ENCODE measurements at places on chromosomes 12 and 14. TPM values are rescaled to one million over a fixed set of nuclear protein-coding genes. Genes with fewer than 3 reads are reported as not detected.

ADGRD1 gene
- total RNA-seq, result 0.38 TPM

KRT2 gene
- not detected for total RNA-seq

WSCD2 gene
- not detected for total RNA-seq

DACT1 gene
- 1.0 TPM for total RNA-seq

FZD10 gene
- total RNA-seq, result not detected

DNA sequence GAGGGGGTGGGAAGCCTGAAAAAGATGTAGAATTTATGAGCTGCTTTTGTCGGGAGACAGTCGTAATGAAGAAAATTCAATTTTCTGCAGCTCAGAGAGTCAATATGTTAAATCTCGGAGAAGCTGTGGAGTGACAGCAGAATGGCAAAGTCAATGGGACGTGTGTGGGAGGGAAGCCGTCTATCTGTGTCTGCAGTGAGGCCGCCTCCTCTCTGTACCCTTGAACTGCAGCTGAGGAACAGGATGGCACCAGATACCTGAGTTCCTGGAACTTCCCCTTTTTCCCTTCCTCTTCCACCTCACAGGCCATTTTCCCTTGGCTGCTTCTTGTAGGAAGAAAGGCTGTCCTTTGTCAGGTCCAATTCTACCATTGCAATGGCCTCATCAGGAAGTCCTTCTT is 9.3 kb upstream of the CALCOCO1 start:
- DNase-seq, result no peak

DNA sequence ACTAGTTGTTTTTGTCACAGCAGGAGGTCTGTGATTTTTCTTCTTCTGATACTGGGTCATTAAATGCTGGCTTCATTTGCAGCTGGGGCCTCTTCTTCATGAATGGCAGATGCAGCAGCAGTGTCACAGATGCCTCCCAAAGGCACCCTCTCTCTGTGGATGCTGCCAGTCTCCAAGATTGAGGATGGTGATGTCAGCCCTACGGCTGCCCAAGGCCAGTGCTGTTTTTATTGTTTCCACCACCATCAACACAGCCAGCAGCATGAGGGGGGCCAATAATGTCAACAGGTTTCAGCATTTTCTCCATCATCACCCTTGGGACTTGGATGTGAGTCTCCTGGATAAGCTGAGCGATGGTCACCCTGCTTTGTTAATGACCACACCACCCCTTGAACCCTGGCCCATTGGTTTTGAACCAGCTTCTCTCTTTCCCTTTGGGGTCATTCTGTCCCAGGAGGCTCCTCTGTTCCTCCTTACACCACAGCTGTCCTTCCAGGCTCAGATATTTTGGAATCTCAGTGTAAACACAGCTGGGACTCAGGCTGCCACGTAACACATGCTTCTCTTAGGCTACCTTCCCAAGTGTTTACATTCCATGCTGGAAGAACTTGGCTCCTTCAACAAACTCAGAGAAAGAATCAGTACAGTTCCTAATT is 151.7 kb upstream of the DDHD1 start:
- DNase-seq, result no peak

DNA sequence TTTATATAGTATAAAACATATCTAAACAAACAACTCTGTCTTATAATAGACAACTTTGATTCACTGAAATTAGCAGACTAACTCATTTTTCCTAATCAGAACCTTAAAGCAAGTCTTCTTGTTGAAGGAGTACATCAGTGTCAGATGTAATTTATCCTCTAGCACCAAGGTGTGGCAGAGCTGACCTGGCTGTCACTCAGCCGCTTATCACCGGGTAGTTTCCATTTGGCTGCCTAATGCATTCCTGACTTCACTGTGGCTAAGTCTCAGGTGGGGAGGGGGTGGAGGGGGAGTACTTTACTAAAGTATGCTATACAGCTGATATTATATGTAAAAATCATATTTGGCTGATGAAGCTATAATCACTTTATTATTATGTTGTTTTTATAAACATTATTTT is 339.9 kb upstream of the RGS6 start:
- no peak for DNase-seq

DNA sequence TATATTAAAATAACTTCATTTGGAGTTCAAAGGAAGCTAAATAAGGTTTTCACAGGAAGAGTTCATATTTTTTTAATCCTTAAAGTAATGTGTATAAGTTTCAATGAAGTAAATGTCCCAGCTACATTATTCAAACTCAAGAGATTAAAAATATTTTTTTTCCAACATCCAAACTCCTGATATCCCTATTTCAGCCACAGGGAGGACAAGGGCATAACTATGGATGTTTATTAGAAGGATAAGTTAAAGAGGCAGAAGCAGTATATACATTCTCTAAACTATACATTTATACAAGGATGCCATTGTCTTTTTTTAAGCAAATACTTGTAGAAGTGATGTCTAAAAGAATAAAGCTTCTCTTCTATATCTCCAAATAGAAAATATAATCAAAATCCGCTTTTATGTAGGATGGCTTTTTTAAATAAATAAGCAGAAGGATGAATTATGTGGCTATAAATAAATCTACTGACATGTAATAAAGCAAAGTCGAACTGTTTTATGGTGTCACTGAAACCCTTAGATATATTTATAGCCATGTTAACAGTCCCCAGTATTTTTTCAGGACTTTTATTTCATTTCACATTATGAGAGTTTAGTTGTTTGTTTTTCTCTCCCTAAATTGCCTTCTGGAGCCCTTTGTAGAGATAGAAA is 936.5 kb downstream of the DIO2 start:
- DNase-seq, result no peak

- no peak for DNase-seq
These were observed 96.2 kb downstream of the FAR2 start for GRCh38 chr12:29245246-29245645.

GRCh38 chr12:22196236-22196635 is 138.3 kb downstream of the ST8SIA1 start:
- no peak for DNase-seq

DNA sequence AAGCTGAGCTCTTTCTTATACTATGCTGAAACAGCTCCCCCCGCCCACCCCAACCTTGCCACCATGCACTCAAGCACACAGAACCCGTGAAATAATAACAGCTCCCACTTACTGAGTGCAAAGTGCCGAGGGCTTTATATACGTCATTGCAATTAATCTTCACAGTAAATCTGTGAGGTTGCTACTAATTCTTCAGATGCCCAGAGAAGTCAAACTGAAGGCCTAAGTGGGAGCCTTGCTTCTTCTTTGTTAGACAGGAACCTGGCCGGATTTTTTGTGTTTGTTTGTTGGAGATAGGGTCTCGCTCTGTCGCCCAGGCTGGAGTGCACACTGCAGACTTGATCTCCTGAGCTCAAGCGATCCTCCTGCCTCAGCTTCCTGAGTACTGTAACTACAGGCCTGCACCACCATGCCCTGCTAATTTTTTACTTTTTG is 34.0 kb downstream of the VCPKMT start:
- DNase-seq, result peak; percentile 55

DNA sequence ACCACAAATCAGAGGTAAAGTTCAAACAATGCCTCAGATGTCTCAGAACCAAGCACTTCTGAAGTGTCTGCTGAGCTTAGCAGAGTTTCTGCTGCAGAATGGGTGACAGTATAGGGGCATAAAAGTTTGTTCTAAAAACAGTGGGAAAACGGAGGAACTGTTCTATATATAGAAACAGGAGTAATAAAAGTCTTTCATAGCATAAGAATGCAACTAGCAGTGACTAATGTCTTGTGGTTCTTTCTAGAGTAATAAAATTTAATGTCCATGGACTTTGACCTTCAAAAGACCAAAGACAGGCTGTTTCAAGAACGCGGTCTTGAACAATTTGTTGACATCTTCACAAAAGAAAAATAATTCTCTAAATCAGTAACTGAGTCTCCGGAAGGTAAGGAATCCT is 107.5 kb upstream of the FAR2 start:
- no peak for DNase-seq

DNA sequence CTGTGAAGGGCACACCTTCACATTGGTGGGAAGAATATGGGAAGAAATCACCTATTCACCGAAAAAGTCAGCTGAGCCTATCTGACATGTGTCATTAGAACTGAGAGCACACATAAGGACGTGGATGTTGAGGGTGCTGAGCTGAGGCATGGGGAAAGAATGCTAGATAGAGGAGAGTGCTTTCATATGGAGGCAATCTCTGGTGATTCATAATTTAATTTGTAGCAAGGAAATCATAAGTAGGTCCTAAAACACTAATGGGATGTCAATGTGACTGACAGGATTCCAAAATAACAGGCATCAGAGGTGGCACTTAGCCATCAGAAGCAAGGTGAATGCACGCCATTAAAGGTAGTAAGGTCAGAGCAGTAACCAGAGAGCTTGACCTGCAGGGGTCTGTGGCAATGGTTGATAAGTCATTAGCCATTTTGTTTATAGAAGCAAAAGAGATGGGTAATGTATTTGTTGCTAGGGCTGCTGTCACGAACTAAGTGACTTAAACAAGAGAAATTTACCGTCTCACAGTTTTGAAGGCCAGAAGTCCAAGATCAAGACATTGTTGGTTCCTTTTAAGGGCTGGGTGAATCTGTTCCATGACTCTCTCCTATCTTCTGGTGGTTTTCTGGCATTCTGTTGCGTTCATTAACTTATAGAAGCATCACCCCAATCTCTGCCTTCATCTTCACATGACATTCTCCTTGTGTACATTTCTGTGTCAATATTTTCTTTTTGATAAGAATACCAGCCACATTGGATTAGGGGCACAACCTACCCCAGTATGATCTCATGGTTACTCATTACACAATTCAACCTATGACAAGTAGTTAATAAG is 69.3 kb downstream of the ANKS1B start:
- DNase-seq, result no peak

DNA sequence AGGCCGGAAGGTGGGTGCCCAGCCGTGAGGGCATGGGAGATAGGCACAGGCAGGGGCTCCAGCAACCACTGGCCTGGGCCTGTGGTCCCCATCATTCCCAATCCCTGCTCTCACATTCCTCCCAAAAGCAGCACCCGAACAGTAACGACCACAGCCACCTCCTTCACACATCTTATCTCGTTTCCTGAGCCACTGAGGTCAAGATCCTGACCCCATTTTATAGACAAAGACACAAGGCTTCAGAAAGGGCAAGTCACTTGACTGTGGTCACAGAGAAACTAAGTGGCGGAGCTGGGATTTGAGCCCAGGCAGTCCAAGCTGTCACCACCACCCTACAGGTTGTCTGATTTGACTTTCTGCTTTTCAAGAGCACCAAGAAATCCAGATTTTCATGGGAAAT is 38.9 kb downstream of the DTX1 start:
- DNase-seq, result no peak

GRCh38 chr14:57568554-57568953 is 74.9 kb upstream of the CCDC198 start:
- DNase-seq, result no peak
